ENCODE measurements at places on chromosomes 3 and 15.
A peak's percentile ranks its signal among the peaks of the same experiment; 100 is the strongest.

GRCh38 chr3:6821411-6821810, 39.5 kb upstream of the GRM7 start:
- DNase-seq: no peak

DNA sequence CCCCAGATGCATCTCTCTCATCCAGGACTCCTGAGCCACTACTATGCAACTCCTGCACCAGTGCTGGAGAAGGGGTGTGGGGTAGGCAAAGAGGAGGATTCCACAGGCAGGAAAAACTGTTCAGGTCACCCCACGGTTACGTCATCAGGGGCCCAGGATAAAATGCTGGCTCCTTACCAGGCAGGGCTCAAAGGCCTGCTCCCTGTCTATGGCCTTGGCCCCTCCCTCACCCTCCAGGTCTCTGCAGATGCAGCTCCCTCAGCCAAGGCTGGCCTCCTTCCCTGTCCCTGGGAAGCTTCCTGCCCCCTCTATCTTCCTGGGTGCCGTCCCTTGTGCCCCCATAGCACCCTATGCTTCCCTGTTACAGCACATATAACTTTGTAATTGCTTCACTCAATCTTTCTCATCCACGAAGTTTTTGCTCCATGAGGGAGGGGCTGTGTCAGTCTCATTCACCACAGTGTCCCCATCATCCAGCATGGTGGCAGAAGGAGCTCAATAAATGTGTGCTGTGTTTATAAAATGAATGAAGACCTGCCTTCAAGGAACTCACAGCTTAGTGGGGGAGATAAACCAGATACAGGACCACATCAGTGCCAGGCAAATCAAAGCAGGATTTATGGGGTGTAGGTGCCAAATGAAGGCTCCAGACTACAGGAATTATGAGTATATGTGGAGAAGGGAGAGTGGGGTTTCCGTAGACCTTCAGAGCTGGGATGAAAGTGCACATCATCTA, 18.6 kb downstream of the KBTBD13 start:
- no peak for DNase-seq

DNA sequence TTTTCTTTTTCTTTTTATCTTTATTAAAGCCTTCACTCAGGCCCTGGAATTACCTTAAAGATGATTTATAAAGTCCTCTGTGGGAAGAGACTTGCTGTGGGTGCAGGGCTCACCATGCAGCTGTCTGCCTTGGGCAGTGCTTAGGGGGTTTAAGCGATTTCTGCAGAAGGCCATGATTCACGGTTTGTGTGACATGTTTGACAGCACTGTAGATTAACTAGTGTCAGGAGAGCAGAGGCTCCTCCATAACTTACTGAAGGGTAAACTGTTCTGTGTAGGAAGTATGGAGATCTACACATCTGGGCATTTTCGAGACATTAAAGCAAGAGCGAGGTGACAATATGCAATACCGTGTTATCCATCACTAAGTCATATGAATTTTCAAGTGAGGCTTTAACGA, 137.7 kb downstream of the LRIG1 start:
- peak; percentile 40 for DNase-seq

DNA sequence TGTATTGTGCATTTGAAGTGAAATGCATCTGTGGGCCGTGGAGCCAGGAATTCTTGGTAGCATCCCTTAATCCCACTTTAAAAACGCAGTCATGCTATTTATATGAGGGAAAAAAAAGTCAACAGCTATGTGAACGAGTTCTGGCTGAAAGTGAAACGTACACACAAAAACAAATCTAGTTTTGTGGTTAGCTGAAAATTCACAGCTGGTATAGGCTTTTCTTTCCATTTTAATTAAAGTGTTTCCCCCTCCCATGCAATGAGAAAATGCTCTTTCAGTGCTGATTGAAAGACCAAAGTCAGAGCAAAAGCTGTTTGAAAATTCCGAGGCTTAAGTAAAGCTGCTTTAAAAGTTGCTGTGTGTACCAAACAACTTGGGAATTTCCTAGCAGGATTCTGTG, 297.4 kb downstream of the PLCL2 start:
- peak; percentile 39 for DNase-seq

GRCh38 chr3:152176998-152177397, 91.7 kb upstream of the MBNL1 start:
- no peak for DNase-seq

- DNase-seq: no peak
These were observed 36.5 kb downstream of the ATOSA start for GRCh38 chr15:52642386-52643361.

DNA sequence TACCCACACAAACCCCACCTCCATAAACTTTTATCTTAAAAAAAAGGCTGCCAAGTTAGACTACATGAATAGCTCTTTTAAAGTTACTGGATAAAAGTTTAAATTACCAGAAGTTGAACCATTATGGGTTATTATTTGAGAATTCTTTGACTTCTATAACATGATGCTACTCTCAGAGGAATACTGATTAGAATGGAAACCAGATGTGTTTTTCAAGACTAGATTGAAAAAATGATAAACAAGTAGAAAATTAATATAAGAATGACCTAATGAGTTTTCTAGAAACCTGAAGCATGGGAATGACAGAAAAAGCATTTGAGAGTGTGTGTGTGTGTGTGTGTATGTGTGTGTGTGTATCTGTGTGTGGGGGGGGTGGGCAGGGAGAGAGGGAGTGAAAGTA, 12.4 kb upstream of the FGF7 start:
- DNase-seq: no peak
